ENCODE measurements at places on chromosomes 13 and 19.
A peak's percentile ranks its signal among the peaks of the same experiment; 100 is the strongest.

DNA sequence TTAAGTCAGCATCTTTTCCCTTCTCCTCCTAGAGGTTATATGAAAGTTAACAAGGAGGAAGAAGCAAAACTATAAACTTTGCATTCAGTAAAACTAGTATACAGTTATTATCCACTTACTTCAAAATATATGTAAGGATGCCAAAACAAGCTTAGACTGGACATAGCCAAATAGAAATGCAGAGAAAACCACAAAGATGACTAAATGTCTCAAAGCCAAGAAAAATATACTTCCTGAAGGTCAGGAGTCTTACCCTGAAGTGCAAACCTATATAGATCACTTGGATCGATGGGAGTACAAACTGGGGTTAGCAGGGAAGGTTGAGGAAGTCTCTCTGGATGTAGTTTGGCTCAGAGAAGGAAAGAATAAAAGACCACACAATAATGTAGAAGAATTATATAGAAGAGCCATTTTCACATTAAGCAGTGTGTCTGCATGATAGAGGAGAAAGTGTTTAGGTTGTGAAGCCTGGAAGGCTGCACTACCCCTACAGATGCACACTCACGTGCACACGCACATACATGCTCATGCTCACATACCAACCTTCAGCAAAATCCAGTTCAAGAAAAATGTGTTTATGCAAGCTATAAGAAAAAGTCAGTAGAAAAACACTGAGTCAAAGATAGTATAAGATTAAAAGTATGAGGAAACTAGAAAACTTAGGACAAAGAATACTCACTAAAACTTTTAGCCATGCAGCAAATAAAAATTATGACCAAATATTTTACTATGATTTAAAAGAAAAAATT lies 112.1 kb upstream of the RXFP2 start:
- no peak for DNase-seq

- no peak for DNase-seq
Measured at GRCh38 chr13:43195551-43195950, 172.2 kb downstream of the DNAJC15 start.

DNA sequence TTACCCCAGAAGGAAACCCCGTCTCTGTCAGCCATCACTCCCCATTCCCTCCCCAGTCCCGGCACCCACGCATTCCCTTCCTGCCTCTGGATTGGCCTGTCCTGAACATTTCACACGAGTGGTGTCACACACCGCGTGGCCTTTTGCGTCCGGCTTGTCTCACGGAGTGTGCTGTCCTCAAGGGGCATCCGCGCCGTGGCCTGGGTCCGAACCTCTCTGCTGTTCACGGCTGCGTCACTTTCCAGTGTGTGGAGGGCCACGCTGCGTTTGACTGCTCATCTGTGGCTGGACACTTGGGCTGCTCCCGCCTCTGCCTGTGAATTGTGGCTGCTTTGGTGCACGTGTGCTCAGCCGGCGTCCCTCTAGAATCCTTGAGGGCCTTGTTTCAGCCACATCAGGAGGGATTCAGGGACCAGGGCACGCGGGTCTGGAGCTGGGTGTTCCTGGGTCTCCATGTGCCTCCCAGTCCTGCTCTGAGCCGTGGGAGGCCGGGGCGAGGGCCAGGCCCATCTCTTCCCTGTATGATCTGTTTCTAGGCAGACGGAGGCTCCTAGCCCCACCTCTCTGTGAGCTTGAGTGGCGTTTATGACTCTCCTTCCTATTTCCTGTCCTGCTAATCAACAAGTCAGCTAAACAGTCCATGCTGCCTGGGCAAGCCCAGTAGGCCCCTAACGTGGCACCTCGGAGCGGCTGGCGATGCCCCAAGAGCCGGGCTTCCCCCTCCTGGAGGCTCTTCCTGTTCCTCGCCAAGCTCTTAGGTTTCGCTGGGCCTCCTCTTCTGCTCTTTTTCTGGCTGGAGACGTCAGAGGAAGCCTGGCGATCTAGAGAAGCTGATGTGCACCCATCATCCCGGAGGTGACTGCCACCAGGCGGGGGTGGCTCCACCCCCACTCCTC lies 8.1 kb downstream of the STK11 start:
- peak; percentile 82 for DNase-seq

- DNase-seq, result peak; percentile 38
Measured at GRCh38 chr13:28047757-28048388, 52.5 kb downstream of the FLT3 start.
